Activated CD4-positive, alpha-beta T cell treated with anti-CD3 and anti-CD28 coated beads, Interleukin-2, amount 10 ng/mL, durations not matched to agents 24 days and 14 days (primary cell): ENCODE measurements at places on chromosomes 7 and 10. TPM values are rescaled to one million over a fixed set of nuclear protein-coding genes. Genes with fewer than 3 reads are reported as not detected.

- H3K36me3 ChIP-seq: no peaks in the 10 kb centered on the region
- no peak for DNase-seq
- H3K27ac ChIP-seq: no peak within 1 kb of the TSS
Observed at GRCh38 chr7:134548877-134549276, at the start of gene AKR1B15. Gene AKR1B15, plus strand, starts transcription at chr7:134549110. Its CDS starts 15,510 bp downstream, at chr7:134564620.

Gene GCK
- total RNA-seq: 1.7 and 2.0 TPM in 2 replicates

GRCh38 chr10:7388602-7389001 is 22.2 kb downstream of the SFMBT2 start:
- H3K4me1 ChIP-seq: peaks cover 46% of the 10 kb centered on the region
- peak overlapping the region; percentile 54 for H3K4me3 ChIP-seq
- H3K27me3 ChIP-seq: no peaks in the 10 kb centered on the region
- peaks cover 5% of the 10 kb centered on the region for H3K36me3 ChIP-seq

DNA sequence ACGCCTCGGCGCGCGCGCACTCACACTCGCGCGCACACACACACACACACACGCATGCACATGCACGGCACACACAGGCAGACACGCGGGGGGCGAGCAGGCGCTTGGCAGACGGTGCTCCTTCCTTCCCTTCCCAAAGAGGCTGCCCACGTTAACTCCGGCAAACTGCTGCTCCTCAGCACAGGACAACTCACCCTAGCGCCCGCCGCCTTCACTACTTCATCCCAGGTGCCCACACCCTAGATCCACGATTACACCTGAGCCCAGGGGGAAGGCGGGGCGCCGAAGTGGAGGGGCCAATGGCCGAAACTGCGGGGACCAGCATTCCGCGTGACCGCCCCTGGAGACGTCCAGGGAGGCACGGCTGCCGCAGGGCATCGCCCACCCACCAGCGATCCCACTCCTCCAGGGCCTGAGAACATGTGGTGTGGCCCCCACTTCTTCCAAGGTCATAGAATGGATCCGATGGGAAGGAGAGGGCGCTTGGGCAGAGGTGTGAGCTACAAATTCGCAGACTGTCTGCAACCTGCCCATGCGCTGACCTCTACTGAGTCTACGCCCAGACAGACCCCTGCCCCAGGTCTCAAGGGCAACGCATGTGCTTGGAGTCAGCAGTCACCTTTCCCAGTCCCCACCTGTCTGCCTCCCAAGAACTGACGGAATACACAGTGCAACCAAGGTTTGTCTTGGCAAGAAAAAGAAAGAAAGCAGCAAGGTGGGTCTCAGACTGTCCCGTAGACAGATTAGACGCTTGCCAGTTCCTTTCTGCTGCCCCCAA is 74.6 kb downstream of the CALN1 start:
- DNase-seq: no peak
- no peaks in the 10 kb centered on the region for H3K36me3 ChIP-seq
- H3K27ac ChIP-seq: no peak overlapping the region
- no peak overlapping the region for H3K4me3 ChIP-seq

DNA sequence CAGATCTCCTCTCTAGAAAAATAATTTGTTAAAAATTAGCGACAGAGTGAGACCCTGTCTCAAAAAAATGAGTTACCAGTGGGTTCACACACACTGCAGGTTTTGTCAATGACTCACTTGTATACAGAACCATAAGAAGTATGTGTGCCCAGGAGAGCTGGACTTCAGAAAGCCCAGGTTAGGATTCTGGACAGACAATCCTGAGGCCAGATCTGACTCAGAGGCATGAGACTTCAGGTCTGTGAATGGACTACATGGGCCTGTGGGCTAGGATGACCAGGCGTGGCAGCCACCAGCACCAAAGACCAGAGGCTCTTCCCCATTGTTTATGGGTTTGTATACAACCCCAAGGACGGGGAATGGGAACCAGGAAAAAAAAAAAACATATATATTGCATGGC is 9.3 kb upstream of the ZNF438 start:
- no peaks in the 10 kb centered on the region for H3K36me3 ChIP-seq
- no peak overlapping the region for H3K4me3 ChIP-seq
- peaks cover 6% of the 10 kb centered on the region for H3K27me3 ChIP-seq
- H3K27ac ChIP-seq: no peak overlapping the region
- peak; percentile 36 for DNase-seq

DNA sequence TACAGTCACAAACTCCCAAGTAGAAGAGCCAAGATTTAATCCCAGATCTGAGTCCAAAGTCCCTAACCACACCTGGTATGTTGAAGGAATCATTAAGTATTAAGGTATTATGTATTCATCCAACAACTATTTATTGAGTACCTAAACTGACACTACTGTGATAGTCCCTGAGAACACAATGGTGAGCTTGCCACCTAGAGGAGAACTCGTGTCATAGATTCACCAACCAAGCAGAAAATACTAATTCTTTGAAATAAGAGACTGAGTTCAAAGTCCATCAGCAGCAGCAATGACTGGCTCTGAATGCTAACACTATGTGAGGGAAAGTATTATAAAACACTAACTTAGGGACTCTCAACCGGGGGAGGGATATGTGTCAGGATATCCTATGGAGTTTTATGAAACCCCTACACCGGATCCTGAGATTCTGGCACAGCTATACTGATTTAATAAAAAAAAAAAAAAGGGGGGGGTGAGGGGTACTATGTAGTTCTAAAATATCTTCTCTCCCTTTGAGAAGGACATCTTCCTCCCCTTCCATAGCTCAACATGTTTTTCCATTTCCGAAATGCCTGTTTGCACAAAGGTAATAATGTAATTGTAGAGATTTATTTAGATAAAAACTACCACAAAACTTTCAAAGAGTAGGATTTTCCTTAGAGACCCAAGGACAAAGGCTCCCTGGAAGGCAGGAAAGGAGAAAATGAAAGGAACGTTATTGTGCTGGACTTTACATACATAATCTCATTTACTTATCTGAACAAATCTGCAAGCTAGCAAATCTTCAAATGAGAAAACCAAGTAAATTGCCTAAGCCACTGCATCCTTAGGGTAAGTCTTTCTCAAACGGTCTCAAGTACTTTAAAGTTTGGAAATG is 1.6 kb downstream of the NCOA4 start:
- H3K36me3 ChIP-seq: peaks cover 9% of the 10 kb centered on the region
- H3K4me1 ChIP-seq: peaks cover 52% of the 10 kb centered on the region
- H3K27ac ChIP-seq: peak overlapping the region; percentile 97
- H3K27me3 ChIP-seq: no peaks in the 10 kb centered on the region
- DNase-seq: peak; percentile 81
- H3K4me3 ChIP-seq: peak overlapping the region; percentile 98

GRCh38 chr7:149317496-149317895 is 55.5 kb downstream of the ZNF783 start:
- peaks cover 15% of the 10 kb centered on the region for H3K4me1 ChIP-seq
- no peak overlapping the region for H3K4me3 ChIP-seq
- H3K27ac ChIP-seq: no peak overlapping the region

- DNase-seq: no peak
- H3K4me3 ChIP-seq: no peak overlapping the region
- H3K27ac ChIP-seq: no peak overlapping the region
- no peaks in the 10 kb centered on the region for H3K27me3 ChIP-seq
- H3K4me1 ChIP-seq: no peaks in the 10 kb centered on the region
Observed at GRCh38 chr7:84249656-84250055, 55.1 kb upstream of the SEMA3A start.

Gene IMMP2L
- 13.8 and 16.7 TPM in 2 replicates for total RNA-seq

DNA sequence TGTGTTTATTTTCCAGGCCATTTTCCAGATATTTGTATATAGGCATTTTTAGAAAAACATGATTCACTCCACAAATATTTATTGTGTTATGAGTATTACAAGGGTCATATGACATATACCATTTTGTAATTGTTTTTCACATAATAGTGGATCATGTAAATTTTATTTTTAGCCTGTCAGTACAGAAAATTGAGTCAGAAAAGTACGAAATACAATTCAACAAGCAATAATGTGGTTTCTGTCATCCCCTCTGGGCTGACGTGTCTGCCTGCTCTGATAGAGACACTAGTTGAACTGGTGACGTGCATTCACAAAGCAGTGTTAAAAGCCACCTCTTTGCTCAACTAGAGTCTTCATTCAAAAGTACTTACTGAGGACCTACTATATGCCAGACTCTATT is 97.9 kb upstream of the STEAP1B start:
- H3K27me3 ChIP-seq: peaks cover 40% of the 10 kb centered on the region
- no peak overlapping the region for H3K4me3 ChIP-seq
- DNase-seq: no peak
- H3K27ac ChIP-seq: no peak overlapping the region
- no peaks in the 10 kb centered on the region for H3K36me3 ChIP-seq

DNA sequence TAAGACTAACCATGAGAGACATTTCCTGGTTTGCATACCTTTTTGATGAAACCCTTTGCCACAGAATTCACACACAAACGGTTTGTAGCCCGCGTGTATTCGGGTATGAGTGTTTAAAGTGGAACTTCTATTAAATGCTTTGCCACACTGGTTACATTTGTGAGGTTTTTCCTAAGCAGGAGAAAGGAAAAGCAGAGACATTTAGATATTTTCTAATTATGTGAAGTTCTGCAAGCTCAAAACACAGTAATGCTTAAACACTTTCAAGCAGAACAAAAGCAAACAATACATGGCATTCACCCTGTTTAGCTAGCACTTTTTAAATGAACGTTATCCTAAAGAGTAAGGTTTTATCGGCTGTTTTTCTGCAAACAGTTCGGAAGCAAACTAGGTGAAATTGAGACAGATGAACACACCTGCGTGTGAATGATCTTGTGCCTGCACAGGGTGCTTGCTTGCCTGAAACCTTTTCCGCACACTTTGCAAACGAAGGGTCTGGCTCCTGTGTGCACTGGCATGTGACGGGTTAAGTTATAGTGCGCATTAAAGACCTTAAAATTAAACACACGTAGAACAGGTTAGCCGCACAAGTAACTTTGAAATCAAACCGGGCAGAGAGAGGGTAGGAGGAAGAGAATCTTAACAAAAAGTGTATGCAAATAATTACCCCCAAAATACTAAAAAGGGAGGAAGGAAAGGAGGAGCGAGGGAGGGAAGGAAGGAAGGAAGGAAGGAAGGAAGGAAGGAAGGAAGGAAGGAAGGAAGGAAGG is 1.6 kb downstream of the FEZF1 start:
- DNase-seq: no peak
- no peak overlapping the region for H3K4me3 ChIP-seq
- no peaks in the 10 kb centered on the region for H3K4me1 ChIP-seq
- peaks cover 88% of the 10 kb centered on the region for H3K27me3 ChIP-seq

DNA sequence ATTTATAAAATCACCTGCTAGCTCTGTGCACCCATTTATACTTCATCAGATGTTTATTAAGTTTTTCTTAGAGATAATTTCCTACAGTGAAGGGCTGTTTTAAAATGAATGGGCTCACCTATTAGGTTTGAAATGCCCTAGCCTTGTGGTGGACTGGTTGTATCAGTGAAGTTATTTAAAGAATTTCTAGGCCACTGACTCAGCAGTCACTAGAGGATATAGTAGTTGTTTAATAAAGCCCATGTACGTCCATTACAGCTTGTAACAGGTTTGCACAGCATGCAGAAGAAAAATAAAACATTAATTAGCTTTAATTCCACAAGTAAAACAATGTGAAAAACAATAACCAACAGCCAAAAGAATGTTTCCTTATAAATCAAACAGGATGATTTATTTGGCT is 128.0 kb downstream of the RSU1 start:
- H3K27ac ChIP-seq: no peak overlapping the region
- H3K4me1 ChIP-seq: no peaks in the 10 kb centered on the region
- no peak overlapping the region for H3K4me3 ChIP-seq
- H3K36me3 ChIP-seq: peaks cover 7% of the 10 kb centered on the region

DNA sequence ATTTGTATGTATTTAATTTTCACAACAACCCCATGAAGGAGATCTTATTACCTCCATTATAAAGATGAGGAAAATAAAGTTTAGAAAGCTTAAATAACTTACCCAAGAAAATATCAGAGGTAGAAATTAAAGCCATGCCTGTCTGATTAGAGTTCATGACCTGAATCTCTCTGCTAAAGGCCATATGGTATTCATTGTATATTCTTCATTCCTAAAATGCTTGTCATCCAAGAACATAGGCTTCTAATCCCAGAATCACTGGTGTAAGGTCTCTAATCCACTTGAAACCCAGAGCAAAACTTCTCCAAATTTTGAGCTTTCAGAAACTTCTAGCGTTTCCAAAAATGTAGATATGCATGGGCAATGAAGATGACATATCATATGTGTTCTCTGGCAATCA is 72.3 kb upstream of the YAE1 start:
- H3K36me3 ChIP-seq: no peaks in the 10 kb centered on the region
- no peak overlapping the region for H3K27ac ChIP-seq
- no peaks in the 10 kb centered on the region for H3K4me1 ChIP-seq
- no peak for DNase-seq

DNA sequence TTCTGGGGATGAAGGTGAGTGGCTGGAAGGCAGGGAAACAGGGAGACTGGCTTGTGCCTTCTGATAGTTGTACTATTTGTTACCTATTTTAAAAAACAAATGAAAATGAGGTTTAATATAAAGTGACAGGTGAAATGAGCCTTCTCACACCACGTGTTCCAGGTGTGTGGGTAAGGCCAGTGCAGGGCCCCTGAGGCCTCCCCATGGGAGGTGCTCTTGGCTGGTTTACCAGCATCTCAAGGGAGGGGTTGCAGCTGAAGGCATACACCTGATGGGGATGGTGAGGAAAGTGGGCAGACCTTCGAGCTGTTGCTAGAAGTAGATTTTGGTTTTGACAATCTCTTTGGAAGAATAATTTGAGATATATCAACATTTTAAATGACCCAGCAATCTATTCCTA is 103.6 kb downstream of the ARHGAP22 start:
- H3K27me3 ChIP-seq: peaks cover 2% of the 10 kb centered on the region
- no peak overlapping the region for H3K27ac ChIP-seq
- H3K36me3 ChIP-seq: no peaks in the 10 kb centered on the region
- no peaks in the 10 kb centered on the region for H3K4me1 ChIP-seq
- DNase-seq: no peak
- no peak overlapping the region for H3K4me3 ChIP-seq

DNA sequence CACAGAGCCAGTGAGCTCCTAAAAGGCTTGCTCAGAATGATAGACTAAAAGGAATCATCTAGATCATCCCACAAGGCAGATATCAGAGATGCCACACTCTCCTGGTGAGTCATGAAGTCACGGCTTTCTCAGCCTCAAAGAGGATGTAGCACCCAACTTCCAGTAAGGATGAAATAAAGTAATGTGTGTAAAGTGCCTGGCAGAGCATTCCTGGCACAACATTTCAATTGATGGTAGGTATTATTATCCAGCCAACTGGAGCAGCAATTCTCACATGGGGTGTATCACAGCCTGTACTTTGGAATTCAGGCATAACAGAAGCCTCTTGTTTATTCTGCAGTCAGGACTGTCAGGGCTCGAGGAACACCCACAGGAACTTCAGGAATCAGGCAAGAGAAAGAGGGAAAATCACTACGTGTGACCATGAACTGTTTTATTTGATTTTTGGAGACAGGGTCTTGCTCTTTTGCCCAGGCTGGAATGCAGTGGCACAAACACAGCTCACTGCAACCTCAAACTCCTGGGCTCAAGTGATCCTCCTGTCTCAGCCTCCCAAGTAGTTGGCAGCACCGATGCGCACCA is 5.3 kb upstream of the NAT16 start:
- no peak for DNase-seq
- peaks cover 4% of the 10 kb centered on the region for H3K4me1 ChIP-seq
- H3K36me3 ChIP-seq: no peaks in the 10 kb centered on the region
- no peak overlapping the region for H3K27ac ChIP-seq

Gene ECD
- total RNA-seq: 38.5 and 40.7 TPM in 2 replicates

Gene CYP3A4
- not detected in 2 replicates for total RNA-seq

Gene LIPM
- not detected in 2 replicates for total RNA-seq

Gene HTRA1
- total RNA-seq: not detected in 2 replicates
